CD4-positive, CD25-positive, alpha-beta regulatory T cell (primary cell): ENCODE measurements at places on chromosomes 2 and 18. TPM values are rescaled to one million over a fixed set of nuclear protein-coding genes. Genes with fewer than 3 reads are reported as not detected.

GRCh38 chr2:173876833-173877413 lies 88.2 kb downstream of the SP3 start:
- H3K4me1 ChIP-seq, result no peaks in the 10 kb centered on the region
- H3K27ac ChIP-seq, result no peak overlapping the region
- peaks cover 10% of the 10 kb centered on the region for H3K27me3 ChIP-seq
- H3K4me3 ChIP-seq, result no peak overlapping the region
- H3K36me3 ChIP-seq, result no peaks in the 10 kb centered on the region

GRCh38 chr18:34660572-34660971 lies 49.5 kb upstream of the DTNA start:
- no peak overlapping the region for H3K4me3 ChIP-seq
- H3K27ac ChIP-seq, result no peak overlapping the region
- H3K36me3 ChIP-seq, result no peaks in the 10 kb centered on the region
- H3K27me3 ChIP-seq, result no peaks in the 10 kb centered on the region
- no peak for DNase-seq
- no peaks in the 10 kb centered on the region for H3K4me1 ChIP-seq

GRCh38 chr2:111041398-111042202 lies 79.1 kb upstream of the BCL2L11 start:
- H3K4me1 ChIP-seq, result no peaks in the 10 kb centered on the region
- H3K27me3 ChIP-seq, result peaks cover 8% of the 10 kb centered on the region
- no peak overlapping the region for H3K4me3 ChIP-seq
- H3K36me3 ChIP-seq, result no peaks in the 10 kb centered on the region

DNA sequence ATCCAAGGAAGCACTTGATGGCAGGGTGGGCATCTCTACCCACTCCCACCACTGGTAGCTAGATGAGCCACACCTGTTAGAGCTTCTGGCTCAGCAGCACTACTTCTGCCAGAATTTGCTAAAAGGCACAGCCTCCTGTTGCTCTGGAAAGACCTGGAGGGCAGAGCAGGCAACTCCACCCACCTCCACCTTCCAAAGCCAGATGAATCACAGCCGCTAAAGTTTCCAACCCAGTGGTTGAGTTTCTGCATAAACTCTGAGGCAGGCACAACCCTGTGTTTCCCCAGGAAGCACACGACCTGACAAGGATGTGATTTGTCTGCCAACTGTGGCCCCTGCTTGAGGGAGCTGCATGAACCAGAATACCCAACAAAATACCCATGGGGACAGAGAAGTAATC lies 111.6 kb upstream of the GCFC2 start:
- no peak overlapping the region for H3K27ac ChIP-seq
- no peak overlapping the region for H3K4me3 ChIP-seq
- H3K27me3 ChIP-seq, result no peaks in the 10 kb centered on the region
- no peak for DNase-seq
- no peaks in the 10 kb centered on the region for H3K36me3 ChIP-seq

DNA sequence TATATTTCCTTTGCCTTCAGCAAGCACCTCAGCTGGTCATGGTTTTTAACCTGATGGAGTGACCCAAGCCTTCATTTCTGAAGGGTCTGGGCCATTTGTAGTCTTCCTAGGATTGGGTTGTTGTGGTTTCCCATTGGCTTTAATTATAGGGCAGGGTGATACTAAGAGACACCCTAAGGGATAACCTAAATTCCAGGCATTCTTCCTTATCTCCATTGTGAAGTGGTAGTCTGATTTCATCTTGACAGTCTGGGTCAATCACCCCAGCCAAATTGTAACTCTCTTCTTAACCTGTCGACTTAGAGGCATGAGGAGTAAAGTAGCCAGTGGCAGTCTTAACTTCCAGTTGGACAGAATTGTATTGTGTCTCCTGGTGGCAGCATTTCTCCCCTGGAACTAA lies 30.2 kb upstream of the MEX3C start:
- H3K27me3 ChIP-seq, result no peaks in the 10 kb centered on the region
- H3K27ac ChIP-seq, result no peak overlapping the region
- H3K4me3 ChIP-seq, result no peak overlapping the region
- no peaks in the 10 kb centered on the region for H3K4me1 ChIP-seq

- no peaks in the 10 kb centered on the region for H3K36me3 ChIP-seq
- H3K4me3 ChIP-seq, result no peak within 1 kb of the TSS
- no peak for DNase-seq
- no peaks in the 10 kb centered on the region for H3K27me3 ChIP-seq
Observed at GRCh38 chr2:232870018-232870765, at the start of gene SNORC. Gene SNORC (plus strand): TSS chr2:232870264. CDS start chr2:232870342, 78 bp downstream.

The LINC00305 gene
- not detected for total RNA-seq
